Stimulated activated CD4-positive, alpha-beta T cell treated with anti-CD3 and anti-CD28 coated beads, TNF-alpha, amount 100 ng/mL, for 1 hour (primary cell): ENCODE measurements at places on chromosomes 1 and 21.

- no peak for DNase-seq
Measured at GRCh38 chr1:167227934-167228378, 7.3 kb downstream of the POU2F1 start.

- no peak for DNase-seq
Measured at GRCh38 chr1:39662861-39663260, 9.0 kb downstream of the NT5C1A start.

DNA sequence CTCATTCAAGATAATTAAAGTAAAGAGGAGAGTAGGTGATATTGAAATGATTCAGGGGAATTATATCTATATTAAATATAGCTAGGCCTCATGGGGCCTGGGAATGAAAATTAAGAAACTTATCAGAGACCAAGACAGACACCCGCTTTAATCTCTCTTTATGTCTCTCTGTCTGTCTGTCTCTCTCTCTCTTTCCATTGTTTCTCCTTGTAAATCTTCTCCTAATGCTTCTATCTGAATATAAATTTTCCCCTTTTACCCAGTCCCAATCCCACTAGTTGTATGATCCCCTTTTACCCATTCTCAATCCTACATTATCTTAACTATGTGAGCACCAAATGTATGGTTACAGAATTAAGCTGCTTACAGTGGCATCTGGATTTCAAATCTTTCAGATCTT lies 61.2 kb downstream of the RGS5 start:
- no peak for DNase-seq

DNA sequence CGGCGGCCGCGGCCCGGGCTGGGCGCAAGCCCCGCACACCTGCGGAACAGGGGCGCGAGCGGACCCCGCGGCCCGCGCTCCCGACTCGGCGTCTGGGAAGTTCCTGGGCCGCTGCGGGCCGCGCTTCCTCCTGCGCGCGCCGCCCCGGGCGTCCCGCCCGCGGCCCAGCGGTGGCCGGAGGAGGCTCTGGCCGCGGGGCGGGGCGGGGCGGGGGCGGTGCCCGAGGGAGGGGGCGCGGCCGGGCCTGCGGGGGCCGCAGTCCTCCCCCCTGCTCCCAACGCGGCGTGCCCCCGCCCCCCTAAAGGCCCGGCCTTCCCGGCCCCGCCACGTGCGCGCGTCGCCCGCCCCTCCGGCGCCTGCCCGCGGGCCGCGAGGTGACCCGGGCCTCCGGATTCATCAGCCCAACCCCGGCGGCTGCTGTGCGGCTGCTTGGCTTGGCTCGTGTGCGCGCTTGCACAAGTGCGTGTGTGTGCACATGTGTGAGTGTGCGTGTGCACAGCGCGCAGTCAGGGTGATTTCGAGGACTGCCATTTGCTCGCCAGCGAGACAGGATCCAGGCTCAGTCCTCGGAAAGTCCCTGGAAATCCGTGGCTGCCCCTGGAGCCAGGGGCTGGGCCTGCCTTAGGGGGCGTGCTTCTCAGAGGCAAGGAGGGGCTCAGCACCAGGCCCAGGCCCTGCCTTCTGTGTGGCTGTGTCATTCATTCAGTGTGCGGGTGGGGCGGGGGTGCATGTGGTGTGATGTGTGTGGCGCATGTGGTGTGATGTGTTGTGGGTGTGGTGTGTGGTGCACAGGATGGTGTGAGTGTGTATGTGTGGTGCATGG lies at the start of gene C2CD2:
C2CD2 (minus strand) TSS at position 188 of the 823 bp plus-strand sequence. CDS start 370 bp downstream, outside the sequence.
- DNase-seq, result peak; percentile 11

DNA sequence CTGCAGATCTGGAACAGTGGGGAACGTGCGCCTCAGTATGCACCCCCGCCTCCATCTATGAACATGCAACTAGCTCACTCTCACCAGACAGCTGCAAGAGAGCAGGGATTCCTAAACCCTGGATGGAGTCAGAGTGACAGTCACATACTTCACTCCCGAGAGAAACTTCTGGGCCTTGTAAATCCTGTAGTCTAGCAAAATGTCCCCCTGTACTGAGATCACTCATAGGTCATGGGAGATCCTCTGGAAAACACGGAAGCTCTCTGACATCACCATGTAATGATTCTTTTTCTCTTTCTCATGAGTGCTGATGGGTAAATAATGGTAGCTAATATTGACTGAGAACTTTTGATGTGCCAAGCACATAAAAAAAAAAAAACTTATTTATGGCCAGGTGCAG lies 23.4 kb upstream of the TARDBP start:
- no peak for DNase-seq

DNA sequence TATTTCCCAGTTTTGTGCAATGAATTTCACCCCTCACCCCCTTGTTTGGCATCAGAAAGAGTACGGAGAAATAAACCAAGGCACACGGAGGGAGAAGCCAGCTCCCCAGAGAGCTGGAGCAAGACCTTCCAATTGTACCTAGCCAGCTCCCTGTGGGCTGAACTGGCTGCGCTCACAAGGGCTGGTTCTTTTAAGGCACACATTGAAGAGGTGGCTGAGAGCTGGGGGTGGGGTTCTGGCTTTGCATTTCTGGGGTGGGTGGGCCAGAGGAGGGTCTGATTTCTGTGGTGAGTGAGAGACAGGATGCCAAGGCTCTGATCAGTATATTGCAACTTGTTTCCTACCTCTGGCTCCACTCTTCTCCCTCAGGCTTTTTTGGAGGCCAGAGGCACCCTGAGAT lies 39.5 kb upstream of the NFASC start:
- DNase-seq, result no peak

GRCh38 chr1:54798769-54799641 lies 2.1 kb downstream of the TTC22 start:
- no peak for DNase-seq

DNA sequence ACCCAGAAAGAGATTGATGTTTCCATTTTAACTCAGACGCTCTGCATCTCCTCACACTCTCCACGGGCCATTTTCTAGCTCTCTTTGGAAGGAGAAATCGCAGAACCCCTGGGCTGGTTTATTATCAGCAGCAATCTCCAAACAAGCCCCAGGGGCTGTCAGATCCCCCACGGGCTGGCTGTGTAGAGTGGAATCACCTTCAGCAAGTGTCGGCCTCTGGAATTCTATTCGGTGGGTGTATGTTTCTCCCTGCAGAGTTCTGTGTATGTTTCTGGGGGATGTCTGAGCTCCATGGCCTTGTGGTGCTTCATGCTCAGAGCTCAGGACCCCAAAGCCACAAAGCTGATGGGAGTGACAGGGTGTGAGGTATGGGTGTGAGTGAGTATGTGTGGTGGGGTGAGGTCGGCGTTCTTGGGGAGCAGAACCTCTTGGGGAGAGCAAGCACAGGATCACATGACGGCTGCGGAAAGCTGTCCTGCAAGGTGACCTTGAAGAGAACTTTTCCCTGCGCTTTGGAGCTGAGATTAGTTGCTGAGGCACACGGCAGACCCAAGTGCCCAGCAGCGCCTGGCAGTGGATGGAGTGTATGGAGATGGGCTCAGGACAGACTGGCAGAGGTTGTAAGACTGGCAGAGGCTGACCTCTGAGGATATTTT lies 489 bp downstream of the ACOT11 start:
- no peak for DNase-seq

DNA sequence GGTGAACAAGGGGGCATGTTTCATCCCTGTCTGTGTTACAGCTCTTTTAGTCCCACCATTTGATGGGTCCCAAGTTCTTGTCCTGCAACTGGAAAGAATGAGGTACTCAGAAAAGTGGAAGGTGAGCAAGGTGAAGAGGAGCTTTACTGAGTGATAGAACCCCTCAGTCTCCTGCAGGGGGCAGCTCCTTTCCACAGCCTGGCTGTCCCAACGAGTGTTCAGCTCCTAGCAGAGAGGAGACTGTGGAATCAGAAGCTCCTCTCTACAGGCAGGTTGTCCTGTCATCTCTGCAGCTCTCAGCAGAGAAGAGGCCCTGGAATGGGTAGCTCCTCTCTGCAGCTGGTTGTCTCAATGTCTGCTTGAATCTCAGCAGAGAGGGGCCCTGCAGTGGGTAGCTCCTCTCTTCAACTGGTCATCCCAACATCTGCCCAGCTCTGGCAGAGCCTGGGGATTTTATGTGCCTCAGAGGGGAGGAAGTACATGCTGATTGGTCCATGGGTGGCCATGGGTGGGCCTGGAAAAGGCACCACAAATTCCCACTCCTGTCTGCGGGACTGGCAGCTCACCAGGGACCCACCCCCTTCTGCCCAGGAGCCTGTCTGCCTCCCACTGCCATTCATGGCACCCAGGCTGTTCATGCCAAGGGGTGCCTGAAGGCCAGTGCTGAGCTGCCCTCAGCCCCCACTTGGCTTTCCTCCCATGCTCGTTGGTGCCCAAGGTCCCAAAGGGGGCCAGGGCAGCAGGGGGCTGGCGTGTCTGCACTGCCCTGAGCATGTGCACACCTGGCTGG lies 25.7 kb downstream of the LDLRAD1 start:
- no peak for DNase-seq

GRCh38 chr1:66933887-66934700 lies 9.3 kb downstream of the MIER1 start:
- no peak for DNase-seq

GRCh38 chr1:43565600-43566360 lies 35.1 kb downstream of the PTPRF start:
- no peak for DNase-seq

DNA sequence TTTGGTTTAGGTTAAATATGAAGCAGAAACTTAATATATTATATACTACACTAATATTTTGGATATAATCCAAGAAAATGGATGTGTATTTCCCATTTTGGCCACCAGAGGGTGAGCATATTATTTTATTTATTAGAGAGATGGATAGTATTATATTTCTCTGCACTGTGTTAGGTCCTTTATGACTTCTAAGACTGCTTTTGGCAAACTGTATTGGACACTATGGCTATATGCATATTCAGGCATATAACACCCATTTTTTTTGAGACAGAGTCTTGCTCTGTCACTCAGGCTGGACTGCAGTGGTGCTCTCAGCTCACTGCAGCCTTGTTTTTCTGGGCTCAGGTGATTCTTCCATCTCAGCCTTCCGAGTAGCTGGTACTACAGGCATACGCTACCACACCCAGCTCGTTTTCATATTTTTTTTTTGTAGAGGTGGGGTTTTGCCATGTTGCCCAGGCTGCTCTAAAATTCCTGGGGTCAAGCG lies 17.8 kb upstream of the PGM1 start:
- no peak for DNase-seq

- no peak for DNase-seq
Measured at GRCh38 chr1:106793651-106794050, 262.8 kb upstream of the PRMT6 start.
